Stimulated activated CD8-positive, alpha-beta memory T cell treated with anti-CD3 and anti-CD28 coated beads, Interleukin-4, amount 100 ng/mL, for 1 hour (primary cell): ENCODE measurements at places on chromosomes 13 and 19.

DNA sequence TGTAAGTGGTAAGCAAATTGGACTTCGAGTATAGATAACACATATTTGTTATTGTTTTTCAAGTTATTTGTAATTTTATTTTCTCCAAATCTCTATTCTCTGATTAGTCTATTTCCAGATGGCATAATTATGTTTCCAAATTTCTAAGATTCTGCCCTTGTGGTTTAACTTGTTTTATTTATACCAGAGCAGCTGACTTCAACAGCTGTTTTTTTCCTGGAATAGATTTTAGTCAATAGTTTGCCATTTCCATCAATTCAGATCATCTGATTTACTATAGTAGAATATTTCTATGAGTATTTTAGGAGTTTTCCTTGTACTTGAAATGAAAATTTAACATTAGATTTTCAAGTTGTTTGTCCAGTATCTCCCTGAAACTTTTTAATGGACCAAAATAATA is 848.7 kb upstream of the MIR17HG start:
- DNase-seq = no peak

DNA sequence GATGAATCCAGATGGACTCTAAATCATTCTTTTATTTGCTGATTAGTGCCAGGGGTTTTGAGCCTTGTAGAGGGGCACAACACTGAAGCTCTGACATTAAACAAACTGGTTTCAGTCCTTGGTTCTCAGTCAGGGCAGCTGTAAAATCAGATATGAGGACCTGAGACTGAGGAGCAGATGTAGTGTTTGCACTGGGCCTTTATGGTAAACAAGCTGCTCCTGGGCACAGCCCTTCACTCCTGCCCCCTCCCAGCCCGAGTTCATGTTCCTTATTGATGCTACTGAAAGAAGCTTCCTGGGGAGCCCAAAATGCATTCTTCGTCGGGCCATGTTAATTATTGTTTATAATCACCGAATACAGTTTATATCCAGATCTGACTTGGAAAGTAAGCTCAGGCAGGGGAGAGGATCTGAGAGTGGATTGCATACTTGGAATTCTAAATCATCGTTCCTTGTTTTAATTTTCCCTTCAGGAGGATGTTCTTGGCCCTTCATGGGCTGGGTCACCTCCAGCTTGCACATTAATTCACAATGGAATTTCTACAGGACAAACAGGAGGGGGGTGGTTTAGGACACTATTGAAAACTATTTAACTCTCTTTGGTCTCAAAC is 213.5 kb downstream of the FGF9 start:
- no peak for DNase-seq

GRCh38 chr19:13478576-13478975 is 27.7 kb downstream of the CACNA1A start:
- no peak for DNase-seq

GRCh38 chr13:112692104-112692503 is 2.3 kb downstream of the ATP11A start:
- no peak for DNase-seq

- DNase-seq = no peak
Measured at GRCh38 chr13:87356314-87356713, 314.9 kb upstream of the SLITRK5 start.

- DNase-seq = no peak
Measured at GRCh38 chr13:95956589-95957148, 96.5 kb downstream of the UGGT2 start.

GRCh38 chr13:75541287-75541686 is 3.6 kb upstream of the COMMD6 start:
- DNase-seq = no peak

GRCh38 chr19:13839130-13839937 is 37.6 kb upstream of the NANOS3 start:
- peak; percentile 76 for DNase-seq

GRCh38 chr19:805600-806550 is 8.6 kb downstream of the PTBP1 start:
- no peak for DNase-seq
